ENCODE measurements at places on chromosomes 6 and 20.

GRCh38 chr6:108348655-108349349 is 53.9 kb downstream of the AFG1L start:
- DNase-seq: no peak

DNA sequence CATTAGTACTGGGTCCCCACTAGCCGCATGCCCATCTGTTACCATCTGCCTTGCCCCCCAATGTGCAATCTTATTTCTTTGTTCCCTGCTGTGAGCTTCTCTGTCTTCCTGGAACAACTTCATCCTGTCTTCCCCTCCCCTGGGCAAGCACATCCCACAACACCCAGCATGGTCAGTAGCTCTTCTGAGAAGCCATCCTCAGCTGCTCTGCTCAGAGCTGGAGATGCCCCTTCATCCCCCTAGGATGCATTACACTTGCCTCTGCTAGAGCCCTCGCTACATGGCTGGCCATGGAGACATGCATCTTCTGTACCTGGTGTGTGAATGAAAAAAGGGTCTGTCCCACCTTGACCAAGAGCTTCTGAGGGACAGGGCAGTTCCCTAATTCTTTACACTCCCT is 141.2 kb downstream of the CDC5L start:
- DNase-seq: no peak

DNA sequence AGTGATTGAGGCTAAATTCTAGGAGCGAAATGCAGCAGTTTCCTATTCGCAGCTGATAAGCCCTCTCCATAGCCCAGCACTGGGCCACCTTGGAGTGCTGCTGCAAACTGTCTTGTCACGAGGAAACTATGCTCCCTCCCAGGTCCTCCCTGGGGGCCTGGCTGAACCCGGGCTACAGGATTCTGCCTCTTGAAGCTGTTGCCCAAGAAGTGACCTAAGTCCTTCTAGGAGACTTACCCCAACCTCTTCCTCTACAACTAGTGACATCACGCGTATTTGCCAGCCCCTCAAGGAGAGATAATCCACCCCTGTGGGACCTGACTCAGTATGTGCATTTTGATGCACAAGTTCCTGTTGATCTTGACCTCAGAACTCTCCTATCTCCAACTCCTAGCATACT is 26.5 kb upstream of the ZFAND3 start:
- no peak for DNase-seq

- DNase-seq: no peak
Measured at GRCh38 chr6:74579047-74579446, 626.8 kb downstream of the COL12A1 start.

GRCh38 chr20:37984018-37984785 is 49.1 kb downstream of the TTI1 start:
- DNase-seq: no peak

DNA sequence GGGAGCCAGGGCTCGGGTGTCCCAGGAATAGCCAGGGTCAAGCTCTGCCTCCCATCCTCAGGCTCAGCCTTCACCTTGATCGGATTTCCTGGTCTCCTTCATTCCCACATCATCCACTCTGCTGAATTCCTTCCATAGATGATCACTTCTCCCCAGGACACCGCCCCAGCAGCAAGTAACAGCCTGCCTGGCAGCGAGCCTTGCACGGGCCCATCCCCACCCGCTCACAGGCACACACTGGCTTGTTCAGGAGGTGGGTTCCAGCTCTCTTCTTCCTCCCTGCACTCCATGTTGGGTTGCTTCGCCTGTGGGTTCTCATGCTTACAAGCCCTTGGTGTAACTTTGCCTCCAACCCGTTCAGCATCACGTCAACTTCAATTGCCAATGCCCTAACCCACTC is 113.0 kb upstream of the IYD start:
- no peak for DNase-seq

- DNase-seq: no peak
Measured at GRCh38 chr6:36977470-36977941, 8.5 kb downstream of the MTCH1 start.

DNA sequence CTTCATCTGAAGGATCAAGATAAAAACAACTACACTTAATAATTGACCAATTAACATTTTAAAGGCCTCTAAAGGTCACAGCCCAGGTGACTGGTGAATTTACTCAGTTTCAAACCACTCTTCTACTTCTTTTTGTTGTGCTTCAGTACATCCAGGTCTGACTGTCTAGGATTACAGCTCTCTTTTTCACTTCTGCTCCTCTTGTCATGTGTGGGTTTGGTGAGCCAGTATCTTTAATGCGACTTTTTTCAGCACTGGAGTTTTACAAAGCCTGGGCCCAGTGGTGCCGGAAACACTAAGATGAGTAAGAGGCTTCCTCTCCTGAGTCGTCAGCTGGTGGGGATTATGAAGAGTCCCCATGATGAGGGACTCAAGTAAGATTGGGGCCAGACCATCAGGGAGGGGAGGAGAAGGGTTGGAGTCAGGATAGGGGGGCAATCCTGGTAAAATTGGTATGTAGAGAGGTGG is 27.0 kb downstream of the HECA start:
- peak; percentile 78 for DNase-seq

DNA sequence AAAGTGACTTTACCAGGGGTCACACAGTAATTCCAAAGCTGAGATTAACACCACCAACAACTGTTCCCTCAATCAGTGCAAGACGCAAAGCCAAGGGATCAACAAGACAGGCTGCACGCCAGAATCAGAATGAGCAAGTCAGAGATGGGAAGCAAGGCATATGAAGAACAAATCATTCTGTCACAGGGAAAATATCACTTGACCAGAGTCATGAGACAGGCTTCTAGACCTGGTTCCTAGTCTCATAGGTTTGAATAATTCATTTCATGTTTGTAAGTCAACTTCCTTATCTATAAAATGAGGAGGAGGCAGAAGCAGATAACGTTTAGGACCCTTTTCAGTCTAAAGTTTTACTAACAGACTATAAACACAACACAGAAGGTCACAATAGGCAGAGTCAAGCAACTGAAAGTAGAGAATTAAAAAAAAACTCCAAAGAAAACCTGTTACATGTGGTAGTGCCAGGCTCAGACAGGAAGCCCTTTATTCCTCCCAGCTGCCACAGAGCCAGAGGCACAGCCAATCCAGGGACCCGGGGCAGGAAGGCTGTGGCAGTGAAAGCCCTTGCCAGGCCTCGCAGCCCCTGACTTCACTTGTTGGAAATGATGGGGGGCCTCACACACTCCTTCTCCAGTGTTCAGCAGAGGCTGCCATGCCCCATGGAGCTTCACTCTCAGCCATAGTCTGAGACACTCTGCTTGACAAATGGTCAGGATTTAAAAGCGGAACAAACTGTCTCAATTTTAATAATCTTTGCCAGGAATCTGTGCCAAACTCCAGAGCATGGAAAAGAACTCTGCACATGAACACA is 29.2 kb upstream of the DST start:
- no peak for DNase-seq

GRCh38 chr20:6045566-6045965 is 8.3 kb downstream of the LRRN4 start:
- DNase-seq: no peak

DNA sequence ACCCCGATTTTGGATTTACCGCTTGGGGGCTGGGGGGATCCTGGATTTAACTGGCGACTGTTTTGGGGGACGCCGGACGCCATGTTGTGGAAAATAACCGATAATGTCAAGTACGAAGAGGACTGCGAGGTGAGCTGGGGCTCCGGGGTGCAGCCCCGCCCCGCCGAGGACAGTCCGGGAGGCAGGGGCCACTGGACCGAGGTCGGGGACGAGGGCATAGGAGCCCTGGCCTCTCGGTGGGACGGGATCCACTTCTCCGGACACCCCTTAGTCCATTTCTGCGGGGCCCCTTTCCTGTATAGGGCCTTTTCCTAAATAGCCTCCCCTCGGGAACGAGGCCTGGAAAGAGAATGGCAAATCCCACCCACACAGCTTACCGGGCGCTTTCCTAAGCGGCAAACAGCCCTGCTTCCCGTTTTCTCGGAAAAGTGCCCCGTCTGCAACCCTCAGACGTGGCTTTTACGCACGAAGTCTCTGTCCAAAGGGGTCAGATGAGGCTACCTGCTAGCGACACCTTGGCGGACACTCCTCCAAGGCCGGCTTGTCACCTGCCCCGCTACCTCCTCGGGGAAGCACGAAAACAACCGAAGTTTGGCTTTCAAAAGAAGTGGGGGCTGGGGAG is 469 bp downstream of the TFAP2C start:
- no peak for DNase-seq

GRCh38 chr6:49205526-49205925 is 257.5 kb downstream of the MMUT start:
- no peak for DNase-seq

GRCh38 chr6:159305804-159306537 is 136.8 kb downstream of the FNDC1 start:
- no peak for DNase-seq

DNA sequence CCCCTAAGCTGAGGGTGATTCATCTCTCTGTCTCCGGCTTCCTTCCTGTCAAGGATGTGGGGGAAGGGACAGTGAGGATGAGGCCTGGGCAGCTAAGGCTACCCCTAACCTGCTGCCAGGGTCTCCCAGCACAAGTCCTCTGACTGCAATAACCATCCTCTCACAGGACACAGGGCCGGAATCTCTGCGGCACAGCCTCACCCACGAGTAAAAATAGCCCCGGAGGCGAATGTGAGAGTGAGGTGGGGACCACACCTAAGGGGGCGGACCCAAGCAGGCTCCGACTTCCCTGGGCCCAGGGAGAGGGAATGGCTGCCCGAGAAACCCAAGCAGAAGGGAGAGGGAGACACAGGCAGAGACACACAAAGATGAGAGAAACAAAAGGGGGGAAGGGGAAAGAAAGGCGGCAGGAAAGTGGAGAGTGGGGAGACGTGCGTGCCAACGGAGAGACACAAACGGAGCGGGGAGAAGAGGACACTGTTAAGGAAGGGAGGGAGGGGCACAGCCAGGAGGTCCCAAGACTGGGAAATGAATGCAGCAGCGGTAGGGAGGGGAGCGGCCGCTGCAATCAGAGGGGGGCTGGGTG is 1.4 kb downstream of the CLIC1 start:
- DNase-seq: peak; percentile 78

DNA sequence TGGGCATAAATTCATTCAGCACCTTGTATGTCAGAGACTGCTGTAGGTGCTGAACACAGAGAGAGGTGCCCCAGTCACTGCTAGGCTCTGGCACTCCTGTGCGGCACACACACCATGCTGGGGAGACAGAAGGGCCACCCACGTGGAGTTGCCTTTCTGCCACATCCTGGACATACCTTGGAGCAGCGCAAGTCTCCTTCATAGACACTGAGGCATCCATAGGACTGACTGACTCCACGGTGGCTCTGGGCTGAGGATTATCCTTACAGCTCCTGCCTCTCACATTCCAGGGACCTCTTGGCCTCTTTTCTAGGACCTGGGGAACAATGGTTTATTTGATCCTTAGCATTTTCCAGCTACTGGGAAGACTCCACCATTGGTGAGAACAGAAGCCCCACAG is 26.0 kb upstream of the SLC22A23 start:
- DNase-seq: no peak

GRCh38 chr6:6392214-6393068 is 72.0 kb upstream of the F13A1 start:
- no peak for DNase-seq

DNA sequence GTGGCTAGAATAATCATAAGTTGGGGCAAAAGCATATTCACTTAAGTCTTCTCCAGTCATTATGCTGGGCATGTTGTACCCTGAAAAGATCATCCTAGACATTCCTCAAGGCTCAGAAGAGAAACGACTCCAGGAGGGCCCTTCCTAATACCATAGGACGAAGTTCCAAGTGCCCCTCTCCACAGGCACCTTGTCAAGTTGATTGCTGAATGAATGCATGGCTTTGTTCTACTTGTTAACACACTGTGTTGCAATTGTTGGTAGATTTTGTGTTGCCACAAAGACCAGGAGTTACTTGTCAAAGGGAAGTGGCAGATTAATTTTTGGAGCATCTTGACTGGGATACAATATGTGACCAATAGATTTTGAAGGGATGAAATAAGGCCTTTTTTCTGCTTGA is 194.3 kb upstream of the SMLR1 start:
- no peak for DNase-seq

- DNase-seq: no peak
Measured at GRCh38 chr6:93727447-93727846, 308.1 kb upstream of the EPHA7 start.

DNA sequence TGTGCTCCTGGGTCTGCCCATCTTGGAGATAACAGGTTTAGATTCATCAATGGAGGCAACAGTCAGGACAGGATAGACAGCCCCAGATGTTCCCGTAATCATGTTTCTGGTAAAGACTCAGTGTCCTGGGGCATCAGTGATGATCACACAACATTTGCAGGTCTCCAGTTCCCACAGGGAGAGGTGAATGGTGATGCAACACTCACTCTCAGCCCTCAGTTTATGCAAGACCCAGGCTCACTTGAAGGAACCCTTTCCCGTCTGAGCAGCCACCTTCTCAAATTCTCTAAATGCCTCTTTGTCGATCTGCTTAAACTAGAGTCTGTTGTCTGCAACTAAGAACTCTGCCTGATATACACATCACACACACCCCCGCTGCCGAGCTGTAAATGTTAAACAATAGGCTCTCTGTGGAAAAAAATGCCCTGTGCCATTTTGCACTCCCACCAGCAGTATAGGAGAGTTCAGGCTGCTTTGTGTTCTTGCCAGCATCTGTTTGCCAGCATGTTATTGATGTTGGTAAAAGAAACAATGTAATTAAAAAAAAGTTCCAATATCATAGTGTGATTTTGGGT is 30.1 kb upstream of the SCP2D1 start:
- no peak for DNase-seq

GRCh38 chr6:30768634-30769087 is 24.3 kb upstream of the IER3 start:
- no peak for DNase-seq

- no peak for DNase-seq
Measured at GRCh38 chr6:158865769-158866168, 46.6 kb upstream of the EZR start.

GRCh38 chr6:42984924-42985475 is 630 bp downstream of the PPP2R5D start:
- DNase-seq: no peak

DNA sequence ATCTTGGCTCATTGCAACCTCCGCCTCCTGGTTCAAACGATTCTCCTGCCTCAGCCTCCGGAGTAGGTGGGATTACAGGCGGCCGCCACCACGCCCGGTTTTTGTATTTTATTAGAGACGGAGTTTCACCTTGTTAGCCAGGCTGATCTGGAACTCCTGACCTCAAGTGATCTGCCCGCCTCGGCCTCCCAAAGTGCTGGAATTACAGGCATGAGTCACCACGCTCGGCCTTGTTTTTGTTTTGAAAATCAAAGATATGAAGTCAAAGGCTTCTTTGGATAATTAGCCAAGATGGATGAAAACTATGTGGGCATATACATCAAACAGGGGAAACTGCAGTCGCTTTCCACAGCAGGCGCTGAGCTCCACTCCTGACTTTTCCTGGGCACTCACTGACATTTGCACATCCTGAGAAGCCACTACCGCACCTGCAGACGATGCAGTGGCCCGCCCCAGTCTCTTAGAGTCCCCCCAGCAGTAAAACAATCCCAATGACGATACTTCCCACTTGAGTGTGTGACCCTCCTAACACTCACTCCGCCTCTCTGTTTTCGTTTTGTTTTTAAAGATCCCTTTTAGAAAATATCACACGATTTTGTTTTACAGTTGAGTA is 44.1 kb downstream of the GJA1 start:
- no peak for DNase-seq

Measured in CD8-positive, alpha-beta T cell (primary cell).